IMR-90 (cell line): ENCODE measurements at places on chromosomes 7 and 10. TPM values are rescaled to one million over a fixed set of nuclear protein-coding genes. Genes with fewer than 3 reads are reported as not detected.

GRCh38 chr10:73414230-73414945 lies 530 bp upstream of the ANXA7 start:
- DNase-seq = no peak

DNA sequence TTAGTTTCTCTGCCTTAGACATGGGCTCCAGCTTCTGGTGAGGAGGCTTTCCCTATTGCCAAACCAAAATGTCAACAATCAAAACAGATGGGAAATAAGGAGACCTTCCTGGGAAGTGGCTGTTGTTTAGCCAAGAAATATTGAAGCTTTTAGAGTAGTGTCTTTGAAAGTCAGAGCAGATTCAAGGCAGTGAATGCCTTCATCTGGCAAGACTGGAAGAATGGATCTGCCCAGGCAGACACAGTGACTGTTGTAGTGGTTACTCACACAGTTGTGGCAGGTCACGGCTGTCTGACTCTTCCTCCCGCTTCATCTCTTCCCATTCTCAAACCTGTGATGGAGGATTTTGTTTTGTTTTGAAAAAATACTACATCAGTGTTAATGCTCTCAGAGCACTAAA lies 154.1 kb upstream of the ADO start:
- no peak for DNase-seq

GRCh38 chr10:11539191-11539868 lies 72.1 kb downstream of the USP6NL start:
- DNase-seq = peak; percentile 51

- DNase-seq = no peak
Observed at GRCh38 chr7:90424720-90425119, 21.5 kb downstream of the CLDN12 start.

GRCh38 chr10:5576780-5577624 lies 52.2 kb downstream of the CALML3 start:
- no peak for DNase-seq

TLX1 gene
- total RNA-seq = not detected in 2 replicates

- DNase-seq = no peak
Observed at GRCh38 chr10:11763501-11763861, 21.3 kb downstream of the ECHDC3 start.

EGFR gene
- 60.4 and 63.9 TPM in 2 replicates for total RNA-seq

GRCh38 chr10:60576130-60577069 lies 186.7 kb upstream of the ANK3 start:
- no peak for DNase-seq

- DNase-seq = peak; percentile 58
Observed at GRCh38 chr7:75813084-75813483, 522 bp downstream of the CCL24 start.

ABHD11 gene
- total RNA-seq = 13.4 and 14.2 TPM in 2 replicates

- DNase-seq = no peak
Observed at GRCh38 chr10:86522510-86522855, 891 bp upstream of the WAPL start.

DNA sequence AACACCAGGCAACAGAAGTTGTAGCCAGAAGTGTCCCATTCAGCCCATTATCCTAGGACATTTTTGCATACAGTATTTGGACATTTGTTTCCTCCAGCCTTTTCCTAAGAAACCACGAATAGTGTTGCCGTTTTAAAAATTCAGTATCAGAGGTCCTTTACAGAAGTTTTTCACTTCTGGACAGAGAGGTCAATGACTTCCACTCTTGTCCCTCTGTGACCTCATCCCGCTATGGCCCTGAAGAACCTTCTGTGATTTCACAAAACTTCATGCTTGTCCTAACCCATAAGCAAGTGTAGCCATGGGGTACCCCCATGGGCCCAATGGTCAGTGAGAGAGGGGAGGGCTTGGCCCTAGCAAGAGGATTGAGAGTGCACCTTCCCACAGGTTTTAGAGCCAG lies 364.8 kb downstream of the TNS3 start:
- DNase-seq = no peak

DNA sequence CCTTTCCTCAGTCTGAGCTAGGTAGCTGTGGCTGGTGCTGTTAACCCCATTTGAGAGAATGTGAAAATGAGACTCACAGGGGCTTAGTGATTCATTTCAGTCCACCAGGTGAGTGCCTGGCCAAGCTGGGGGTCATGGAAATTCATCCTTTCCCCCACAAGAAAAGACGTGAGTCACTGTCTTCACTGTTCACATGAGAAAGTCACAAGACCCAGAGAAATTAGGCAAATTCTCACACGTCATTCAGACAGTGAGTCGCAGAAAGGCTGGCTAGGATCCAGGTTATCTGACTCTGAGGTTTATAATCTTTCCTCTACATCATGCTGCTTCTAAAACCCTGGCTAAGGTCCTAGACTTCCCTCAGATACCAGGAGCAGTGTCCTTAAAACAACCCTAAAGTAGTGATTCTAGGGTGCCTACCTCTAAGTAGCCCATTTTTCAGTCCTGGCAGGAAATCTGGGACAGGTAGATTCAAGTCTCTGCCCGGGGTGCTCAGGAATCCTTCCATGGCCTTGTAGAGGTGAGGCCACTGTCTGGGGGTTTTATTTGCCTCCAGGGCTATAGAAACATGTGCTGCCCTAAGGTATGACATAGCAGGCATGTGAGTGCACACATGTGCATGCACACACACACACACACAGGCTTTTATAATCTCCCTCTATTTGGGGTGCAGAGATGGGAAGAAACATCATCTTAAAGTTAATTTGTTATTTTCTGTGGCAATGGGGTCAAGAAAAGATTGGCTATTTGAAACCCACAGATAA lies 427.9 kb upstream of the CELF2 start:
- peak; percentile 92 for DNase-seq

MASTL gene
- 13.4 and 18.1 TPM in 2 replicates for total RNA-seq

ASZ1 gene
- total RNA-seq = not detected in 2 replicates

DNA sequence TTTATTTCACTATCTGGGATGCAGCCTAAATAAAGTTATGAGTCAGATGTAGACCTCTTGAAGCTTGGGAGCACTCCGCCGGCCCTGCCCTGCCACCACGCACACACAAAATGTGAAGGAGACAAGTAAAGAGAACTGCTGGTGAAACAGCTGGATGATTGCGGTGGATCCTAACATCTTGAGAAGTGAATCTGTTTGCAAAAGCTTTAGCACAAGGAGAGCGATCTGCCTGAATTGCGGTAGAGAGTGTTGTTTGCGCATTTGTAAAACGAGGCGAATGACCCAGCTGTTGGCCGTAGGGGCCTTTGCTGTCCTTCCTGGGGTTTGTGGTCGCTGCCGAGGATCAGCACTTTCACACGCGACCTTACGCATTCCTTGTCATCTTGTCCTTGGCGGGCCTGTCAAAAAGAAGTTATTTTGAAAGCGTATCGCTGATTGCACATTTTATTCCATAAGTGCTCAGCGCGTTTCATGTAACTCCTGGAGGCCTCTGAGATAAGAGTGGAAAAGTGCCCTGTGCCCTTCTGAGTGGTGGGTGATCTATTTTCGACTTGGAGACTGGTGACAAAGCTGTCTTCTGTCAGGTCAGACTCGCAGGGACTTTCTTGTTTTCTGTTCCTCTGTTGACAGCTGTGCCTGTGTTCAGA lies 40.8 kb downstream of the RBM20 start:
- peak; percentile 85 for DNase-seq

LRGUK gene
- total RNA-seq = under 0.01 TPM in 1 of 2 replicates, not detected in the other

- peak; percentile 97 for DNase-seq
Observed at GRCh38 chr7:21427182-21427870, 557 bp upstream of the SP4 start.

- no peak for DNase-seq
Observed at GRCh38 chr10:77421591-77421990, 216.0 kb downstream of the KCNMA1 start.

GRCh38 chr7:81236560-81236959 lies 317.7 kb upstream of the SEMA3C start:
- no peak for DNase-seq

DNA sequence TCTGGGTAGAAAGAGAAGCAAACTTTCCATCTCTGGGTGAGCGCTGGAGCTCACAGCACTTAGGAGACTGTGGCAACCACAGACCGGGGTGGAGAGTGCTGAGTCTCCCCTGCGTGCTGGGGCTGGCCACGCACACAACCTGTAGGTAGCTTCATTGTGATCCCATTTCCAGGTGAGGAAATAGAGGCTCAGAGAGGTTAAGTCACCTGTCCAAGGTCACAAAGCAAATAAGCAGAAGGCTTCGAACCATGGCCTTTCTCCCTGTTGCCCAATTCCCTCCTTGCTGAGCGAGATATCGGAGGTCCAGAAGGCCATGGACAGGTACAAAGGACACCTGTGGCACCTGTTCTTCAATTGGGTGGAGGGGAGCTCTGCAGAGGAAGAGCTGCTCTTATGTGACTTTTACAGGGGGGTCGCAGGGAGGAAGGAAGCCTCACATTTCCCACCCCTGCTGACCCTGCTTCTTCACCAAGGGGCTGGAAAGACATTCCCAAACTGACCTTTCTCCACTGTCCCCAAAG lies 39.4 kb downstream of the ZCCHC24 start:
- no peak for DNase-seq

DNA sequence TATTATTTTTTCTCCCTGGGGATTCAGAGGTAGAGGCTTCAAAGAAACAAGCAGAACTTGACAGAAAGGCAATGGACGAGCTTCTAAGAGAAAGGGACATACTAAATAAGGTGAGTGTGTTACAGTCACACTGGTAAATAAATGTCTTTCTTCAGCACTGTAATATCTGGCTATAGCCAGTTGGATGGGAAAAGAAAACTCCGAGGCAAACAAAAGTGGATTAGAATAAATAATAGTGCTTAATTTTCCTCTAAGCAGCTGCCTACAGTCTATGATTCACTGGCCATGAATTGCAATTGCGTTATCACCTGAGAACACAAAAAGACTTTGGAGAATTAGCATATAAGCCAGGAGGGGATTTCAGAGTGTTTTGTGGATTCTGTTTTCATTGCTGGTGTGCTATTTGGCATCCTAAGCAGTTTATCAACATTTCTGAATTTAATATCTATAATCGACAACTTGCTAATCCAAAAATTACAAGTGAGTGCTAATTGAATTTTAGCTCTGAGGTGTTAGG lies 23.2 kb downstream of the CFAP58 start:
- no peak for DNase-seq

CALCR gene
- total RNA-seq = not detected in 2 replicates
